NCI-H446 (cell line): ENCODE measurements at places on chromosomes 5 and 9.
A peak's percentile ranks its signal among the peaks of the same experiment; 100 is the strongest.

GRCh38 chr9:101486693-101487442, 46.8 kb upstream of the RNF20 start:
- peak; percentile 34 for DNase-seq

- DNase-seq = no peak
Observed at GRCh38 chr9:91676046-91676445, 252.4 kb upstream of the NFIL3 start.

DNA sequence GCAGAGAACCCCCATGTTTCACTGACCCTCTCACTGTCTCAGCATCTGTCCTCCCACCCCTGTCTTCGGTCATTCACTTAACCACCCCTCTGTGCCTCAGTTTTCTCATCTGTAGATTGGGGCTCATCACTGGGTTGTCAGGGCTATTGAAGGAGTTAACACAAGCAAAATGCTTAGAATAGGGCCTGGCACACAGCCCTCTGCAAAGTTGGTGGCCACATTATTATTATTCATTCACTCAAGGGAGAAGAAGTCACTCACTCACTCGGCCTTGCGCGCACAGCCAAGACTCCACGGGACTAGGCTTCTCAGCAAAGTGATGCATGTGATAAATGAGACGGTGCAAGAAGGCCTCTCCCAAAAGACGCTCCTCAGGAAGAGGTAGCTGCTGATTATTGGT, 8.0 kb downstream of the PDGFRB start:
- peak; percentile 47 for DNase-seq

GRCh38 chr5:75412111-75412990, 75.3 kb downstream of the HMGCR start:
- DNase-seq = no peak

DNA sequence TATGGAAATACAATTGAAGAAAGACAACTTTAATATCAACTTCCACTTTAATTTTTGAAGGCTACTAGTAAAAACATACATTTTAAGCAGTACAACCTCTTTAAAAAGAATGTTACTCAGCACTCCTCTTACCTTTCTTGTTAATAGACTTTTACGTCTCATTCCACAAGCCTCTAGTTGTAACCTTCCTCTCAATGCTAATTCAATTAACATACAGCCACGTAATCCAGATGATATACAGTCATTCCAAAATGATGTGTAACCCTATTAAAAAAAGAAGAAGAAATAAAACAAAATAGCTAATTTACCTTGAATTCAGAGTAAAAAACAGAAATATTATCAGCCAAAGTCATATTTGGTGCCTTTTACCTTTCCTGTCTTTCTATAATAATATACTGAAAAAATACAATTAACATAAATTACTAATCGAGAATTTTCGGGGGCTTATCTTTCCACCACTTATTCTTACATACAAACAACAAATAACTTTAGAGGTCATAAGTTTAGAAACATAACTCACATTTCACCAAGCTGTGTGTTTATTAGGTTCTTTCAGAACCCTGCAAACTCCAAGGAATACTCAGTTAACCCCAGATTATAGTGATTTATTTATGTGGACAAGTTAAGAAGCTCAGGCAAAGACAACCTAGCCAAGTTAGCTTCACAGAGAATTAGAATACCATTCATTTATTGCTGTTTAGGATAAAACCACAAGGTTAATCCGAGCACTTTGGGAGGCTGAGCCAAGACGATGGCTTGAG, 30.3 kb downstream of the GOLPH3 start:
- no peak for DNase-seq

DNA sequence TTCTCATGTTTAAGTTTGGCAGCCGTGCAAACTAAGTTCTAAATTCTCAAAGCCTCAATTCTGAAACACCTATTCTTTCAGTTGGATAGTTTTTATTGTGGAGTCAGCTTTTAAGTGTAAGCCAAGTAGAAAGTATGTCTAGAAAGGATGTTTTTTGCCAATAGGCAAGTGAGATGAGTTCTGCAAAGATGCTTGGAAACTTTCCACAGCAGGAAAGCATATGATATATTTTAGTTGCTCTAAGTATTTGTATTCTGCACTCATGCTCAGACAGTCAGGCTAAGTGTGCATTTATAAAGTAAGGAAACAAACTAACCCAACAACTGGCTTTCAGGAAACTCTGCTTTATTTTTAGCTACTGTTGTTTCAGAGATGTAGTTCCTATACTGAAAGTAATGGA, 67.3 kb upstream of the CDH18 start:
- DNase-seq = no peak

DNA sequence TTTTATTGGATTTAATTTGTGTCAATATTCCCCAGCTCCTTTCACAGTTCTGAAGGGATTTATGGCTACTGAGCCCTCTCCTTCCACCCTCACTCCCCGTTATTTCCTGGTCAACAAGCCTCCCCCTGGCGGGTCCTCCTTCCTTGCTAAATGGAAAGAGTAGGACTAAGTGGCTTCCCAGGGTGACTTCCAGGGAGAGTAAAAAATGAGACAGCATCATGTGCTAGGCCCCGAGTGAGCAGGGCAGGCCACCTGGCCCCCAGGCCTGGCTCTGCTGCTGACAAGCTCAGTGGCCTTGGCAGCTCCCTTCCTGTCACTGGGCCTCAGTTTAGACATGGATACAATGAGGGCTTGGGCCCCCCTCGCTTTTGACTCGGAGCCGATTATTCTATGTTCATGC, 201.3 kb downstream of the HSPA4 start:
- DNase-seq = no peak

DNA sequence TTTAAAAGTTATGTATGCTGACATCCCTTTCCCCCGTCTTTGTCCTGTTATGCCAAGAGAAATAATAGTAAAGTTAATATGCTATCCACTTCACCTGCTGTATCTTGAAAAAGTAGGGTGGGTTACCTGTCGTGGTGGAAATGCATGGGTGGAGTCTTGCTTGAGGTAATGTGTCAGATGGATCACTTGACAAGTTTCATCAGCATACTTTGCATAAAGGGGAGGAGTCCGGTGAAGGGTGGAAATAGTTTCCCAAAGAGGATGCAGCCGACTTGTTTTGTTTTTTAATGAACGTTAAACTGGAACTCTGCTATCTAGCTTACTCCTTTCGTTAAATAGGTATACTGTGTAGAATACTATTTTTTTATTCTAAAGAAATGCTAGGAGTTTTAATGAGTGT, 9.0 kb upstream of the DMRT3 start:
- DNase-seq = no peak

DNA sequence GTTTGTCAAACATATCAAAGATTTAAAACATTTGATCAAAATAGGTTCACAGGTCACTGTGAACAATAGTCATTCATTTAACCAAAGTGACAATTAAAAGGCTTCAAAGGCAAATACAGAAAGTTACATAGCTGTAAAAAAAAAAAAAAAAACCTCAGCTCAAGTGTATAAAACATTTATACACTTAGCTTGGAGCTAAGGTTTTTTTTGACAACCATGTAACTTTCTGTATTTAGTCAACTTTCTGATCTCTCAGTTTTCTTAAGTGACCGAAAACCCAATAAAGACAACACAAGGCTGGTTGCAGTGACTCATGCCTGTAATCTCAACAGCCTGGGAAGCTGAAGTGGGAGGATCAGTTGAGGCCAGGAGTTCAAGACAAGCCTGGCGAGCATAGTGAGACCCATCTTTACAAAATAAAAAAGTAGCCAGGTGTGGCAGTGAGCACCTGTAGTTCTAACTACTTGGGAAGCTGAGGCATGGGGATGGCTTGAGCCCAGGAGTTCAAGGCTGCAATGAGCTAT, 16.4 kb upstream of the UBTD2 start:
- DNase-seq = no peak

DNA sequence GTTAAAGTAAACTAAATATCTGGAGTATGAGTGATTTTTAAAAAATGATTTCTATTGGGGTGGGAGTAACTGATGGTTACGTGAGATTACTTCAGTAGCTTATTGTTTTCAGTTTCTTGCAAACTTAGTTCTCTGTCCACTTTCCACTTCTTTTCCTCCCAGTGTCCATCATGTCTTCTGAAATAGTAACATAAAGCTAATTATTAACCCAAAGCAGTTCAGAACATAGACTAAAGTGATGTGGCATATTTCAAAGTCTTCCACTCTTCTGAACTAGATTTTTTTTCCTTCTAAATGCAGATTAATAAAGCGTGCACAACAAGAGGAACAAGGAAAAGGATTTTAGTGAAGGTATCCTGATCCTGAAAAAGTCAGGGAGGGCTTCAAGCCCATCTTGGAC, 114.1 kb downstream of the MAN2A1 start:
- DNase-seq = no peak

DNA sequence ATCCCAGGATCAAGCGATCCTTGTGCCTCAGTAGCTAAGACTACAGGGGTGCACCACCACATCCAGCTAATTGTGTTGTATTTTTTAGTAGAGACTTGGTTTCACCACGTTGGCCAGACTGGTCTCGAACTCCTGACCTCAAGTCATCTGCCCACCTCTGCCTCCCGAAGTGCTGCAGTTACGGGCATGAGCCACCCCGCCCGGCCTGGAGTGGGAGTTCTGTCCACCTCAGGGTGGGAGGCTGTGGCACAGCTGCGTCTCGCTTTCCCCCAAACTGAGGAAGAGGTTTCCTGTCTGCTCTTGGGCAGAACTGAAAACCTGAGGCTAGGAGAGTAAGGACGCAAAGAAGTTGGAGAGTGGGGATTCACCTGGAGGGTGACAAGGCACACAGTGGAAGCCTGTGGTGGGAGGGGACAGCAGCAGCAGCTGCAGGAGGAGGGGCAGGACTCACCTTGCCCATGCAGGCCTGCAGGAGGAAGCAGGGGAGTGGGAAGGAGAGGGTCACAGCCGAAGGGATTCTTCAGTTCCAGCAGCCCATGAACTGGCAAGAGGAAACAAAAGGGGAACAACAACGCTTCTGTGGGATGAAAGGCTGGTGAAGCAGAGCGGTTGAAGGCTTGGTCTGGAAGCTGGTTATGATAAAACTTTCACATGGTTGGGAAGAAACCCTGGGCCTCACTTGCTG, 181.4 kb downstream of the GAS1 start:
- no peak for DNase-seq

DNA sequence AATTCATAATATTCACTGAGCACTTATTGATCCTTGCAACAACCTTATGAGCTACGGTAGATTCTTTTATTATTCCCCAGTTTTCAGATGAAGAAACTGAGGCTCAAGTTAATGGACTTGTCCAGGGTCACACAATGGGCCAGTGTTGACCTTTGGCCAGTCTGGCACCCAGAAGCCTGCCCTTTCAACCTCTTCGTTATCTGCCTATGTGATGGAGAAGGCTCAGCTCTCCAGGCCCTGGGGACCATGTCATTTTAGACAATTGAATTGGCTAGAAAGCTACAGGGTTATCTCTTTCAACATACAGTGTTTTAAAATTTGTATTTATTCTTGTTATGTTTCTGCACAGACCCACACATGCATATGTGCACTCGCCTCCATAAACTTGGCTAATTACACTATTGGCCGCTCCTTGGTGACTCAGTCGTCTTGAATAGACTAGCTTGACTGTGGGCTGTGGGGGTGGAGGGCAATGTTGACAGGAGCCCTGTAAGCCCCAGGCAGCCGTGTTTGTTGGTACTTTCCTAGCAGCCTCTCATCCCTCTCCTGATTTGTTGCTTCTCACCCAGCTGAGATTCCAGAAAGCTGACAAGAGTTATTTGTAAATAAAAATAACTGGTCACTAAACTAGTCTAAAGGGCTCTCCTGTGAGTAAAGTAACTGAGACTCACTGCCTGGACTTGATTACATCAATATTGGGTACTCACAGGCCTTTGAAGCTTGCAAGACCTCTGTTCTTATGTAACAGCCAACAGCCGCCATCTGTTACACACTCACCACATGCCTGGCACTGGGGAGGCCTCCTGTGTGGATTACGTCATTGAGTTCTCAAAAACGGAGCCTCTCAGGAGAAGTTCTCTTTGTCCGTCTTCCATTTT, 8.5 kb upstream of the ANGPTL2 start:
- peak; percentile 93 for DNase-seq

DNA sequence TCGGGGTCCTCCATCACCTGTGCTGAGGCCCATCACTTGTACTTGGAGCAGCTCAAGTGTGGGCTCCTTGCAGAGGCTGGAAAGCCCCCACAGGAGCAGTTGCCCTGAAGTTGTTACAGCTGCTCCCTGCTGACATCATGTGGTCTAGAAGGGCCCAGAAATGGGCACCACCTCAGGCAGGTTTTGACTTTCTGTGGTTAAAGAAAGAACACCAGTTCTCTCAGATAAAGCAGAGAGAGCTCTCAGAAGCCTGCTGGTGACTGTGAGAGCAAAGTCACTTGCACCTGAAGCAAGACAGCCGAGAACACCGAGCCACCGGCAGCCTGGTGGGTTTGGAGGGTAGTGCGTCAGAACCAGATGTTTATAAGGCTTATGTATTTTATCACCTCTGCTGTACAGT, 70.4 kb downstream of the MVB12B start:
- DNase-seq = no peak

DNA sequence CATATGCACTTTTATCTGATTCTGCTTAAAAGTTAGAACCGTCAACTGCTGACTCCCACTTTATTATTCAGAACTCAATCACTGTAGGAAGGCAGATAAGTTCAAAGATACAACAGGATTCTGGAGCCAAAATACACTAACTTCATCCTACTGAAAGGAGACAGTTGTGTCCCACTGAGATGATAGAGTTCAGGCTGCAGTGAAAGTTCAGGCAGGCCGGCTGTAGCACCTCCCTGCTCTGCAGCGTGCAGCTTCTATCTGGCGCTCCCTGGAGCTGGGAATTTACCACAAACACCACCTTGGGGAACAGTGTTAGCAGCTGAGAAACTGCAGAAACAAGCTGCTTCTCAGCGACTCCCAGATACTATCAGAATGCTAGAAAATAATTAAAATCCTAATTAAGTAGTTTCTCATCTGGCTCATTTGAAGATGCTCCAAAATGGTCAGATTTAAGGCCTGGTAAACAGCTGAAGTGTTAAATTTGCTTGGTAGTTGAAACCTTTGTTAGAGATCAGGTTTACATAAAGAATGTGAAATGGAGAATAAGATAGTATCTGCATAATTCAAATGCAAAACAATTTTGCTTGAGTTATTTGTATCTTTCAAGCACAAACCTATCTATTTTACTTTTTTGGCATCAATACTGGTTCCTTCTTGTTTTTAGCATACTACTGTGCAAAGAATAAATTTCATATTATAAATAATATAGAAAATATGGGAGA, 52.3 kb upstream of the CNTLN start:
- no peak for DNase-seq

DNA sequence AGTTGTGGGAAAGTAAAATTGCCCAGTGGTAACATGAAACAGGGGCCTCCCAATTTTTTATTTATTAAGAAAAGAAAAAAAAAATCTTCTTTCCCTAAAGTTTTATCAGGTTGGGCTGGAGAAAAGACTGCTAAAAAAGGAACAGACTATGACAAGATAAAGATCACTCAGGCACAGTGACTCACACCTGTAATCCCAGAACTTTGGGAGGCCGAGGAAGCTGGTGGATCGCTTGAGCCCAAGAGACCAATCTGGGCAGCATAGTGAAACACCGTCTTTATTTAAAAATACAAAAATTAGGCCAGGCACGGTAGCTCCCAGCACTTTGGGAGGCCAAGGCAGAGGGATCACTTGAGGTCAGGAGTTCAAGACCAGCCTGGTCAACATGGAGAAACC, 312.5 kb downstream of the CETN3 start:
- no peak for DNase-seq

DNA sequence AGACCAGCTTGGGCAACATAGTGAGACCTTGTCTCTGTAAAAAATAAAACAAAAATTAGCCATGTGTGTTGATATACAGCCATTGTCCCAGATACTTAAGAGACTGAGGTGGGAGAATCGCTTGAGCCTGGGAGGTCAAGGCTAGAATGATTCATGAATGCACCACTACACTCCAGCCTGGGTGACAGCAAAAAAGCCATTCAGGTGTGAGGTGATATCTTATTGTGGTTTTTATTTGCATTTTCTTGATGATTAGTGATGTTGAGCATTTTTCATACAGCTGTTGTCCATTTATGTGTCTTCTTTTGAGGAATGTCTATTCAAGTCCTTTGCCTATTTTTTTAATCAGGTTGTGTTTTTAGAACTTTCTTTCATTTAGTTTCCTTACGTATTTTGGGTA, 23.2 kb downstream of the MTAP start:
- no peak for DNase-seq
